ENCODE measurements at places on chromosomes 6 and 20.

DNA sequence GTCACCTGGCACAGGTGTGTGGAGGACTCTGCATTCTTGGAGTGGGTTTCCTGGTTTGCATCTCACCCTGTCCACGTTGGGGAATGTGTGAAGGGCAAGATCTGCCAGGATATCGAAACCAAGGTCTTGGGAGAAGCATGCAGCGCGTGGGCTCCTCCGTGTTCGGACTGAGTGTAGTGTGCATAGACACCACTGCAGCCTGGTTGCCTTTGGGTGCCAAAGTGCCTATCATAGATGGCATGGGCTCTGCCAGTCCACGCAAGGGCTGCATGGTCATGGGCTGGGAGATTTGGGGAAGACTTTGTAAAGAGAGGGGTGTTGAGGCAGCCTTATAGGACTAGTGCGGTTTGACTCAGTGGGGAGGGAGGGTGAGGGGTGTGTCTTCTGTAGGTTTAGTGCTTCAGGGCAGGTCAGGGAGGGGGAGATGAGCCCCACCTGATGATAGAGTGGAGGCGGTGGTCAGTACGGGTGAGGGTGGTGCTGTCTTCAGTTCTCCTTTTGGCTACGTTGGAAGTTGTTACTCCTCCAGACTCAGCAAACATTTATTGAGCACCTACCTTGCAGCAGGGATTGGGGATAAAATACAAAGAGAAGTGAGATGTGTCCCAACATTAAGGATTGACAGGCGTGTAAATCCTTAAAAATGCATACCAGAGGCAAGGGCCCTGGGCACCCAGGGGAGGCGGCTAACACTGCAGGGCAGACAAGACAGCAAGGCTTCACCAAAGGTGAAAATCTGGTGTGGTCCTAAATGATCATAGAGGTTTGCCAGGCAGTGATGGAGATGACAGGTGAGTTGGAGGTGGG, 28.3 kb downstream of the DUSP22 start:
- no peak for DNase-seq

GRCh38 chr20:61345656-61346055, 93.6 kb downstream of the CDH4 start:
- no peak for DNase-seq

GRCh38 chr6:91476000-91476399, 889.1 kb upstream of the MAP3K7 start:
- no peak for DNase-seq

DNA sequence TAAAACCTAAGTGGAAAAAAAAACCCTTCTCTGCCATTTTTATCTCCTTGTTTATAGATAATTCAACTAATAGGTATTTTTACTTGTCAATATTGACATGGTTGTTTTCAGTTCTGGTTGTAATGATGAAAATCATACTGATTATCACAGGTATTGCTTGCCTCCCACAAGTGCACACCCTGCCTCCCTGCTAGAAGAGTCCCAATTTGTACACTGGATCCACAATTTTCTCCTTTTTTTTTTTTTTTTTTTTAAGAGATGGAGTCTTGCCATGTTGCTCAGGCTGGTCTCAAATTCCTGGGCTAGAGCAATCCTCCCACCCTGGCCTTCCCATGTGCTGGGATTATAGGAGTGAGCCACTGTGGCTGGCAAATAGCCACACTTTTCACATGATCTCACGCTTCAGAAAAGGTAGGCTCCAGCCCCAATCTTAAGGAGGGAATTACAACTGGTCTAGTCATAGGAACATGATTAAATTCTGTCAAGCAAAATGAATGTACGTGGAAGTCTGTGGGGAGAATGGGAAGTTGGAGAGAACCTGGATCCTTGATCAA, 12.3 kb downstream of the DYNLT2 start:
- DNase-seq: no peak

- DNase-seq: no peak
These were observed 51.0 kb downstream of the EDN3 start for GRCh38 chr20:59351157-59352040.

GRCh38 chr6:73169111-73169510, 56.2 kb downstream of the KHDC1L start:
- no peak for DNase-seq

DNA sequence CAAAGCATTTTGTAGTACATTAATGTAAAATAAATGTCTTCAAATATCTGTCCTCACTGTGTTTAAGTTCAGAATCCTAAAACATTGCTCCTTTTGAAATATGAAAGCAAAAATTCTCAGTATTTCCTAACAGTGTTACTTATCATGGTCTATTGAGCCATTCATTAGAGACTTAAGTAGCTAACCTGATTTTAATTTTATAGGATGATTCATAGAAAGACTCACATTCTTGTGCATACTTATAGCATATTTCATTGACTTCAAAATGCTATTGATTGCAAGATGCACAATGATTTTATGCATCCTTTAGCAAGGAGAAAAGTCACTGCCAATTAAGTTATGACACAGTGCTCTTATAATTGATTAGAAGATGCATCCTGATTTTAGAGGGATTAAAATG, 85.7 kb downstream of the HIVEP1 start:
- no peak for DNase-seq

DNA sequence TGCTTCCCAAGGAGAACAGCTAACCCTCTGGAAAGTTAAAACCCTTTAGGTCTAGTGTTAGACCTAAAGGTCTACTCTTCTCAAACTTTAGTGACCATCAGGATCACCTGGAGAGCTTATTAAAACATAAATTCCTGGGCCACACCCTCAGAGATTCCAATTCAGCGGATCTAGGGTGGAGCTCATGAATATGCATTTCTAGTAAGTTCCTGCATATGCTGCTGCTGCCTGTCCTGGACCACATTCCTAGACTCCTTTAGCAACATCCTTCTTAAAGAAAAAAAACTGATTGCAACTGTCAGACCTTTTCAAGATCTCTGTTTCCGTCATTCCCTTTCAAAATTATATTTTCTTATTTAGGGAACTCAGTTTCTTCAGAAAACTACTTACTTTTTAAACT, 31.2 kb downstream of the SNAP25 start:
- no peak for DNase-seq

- no peak for DNase-seq
These were observed 11.8 kb downstream of the TMEM14B start for GRCh38 chr6:10759312-10759839.

GRCh38 chr6:137736911-137737310, 130.1 kb upstream of the TNFAIP3 start:
- DNase-seq: no peak
